ENCODE measurements at places on chromosomes 13 and 19. TPM values are rescaled to one million over a fixed set of nuclear protein-coding genes. Genes with fewer than 3 reads are reported as not detected.

The FGF14 gene
- total RNA-seq: not detected

DNA sequence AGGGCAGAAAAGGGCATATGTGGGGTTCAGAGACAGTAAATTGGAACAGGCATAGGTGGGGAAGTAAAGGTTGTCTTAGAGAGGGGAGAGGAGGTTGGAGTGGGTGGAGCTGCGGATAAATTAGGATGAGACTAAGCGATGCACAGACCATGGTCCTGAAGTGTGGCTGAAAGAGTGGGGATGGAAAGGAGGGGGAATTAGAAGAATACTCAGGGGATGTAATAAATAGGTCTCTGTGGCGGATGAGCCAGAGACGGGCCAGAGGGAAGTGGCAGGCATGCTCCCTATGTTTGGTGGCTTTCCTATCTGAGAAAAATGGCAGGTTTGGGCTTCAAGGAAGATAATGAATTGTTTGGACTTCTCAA, 123.4 kb downstream of the OLFM4 start:
- H3K4me3 ChIP-seq: no peak overlapping the region
- no peak for DNase-seq

GRCh38 chr13:113552786-113553434, 31.6 kb upstream of the TFDP1 start:
- no peak overlapping the region for H3K27ac ChIP-seq
- no peak overlapping the region for H3K4me3 ChIP-seq
- H3K36me3 ChIP-seq: peaks cover 2% of the 10 kb centered on the region
- H3K27me3 ChIP-seq: no peaks in the 10 kb centered on the region
- DNase-seq: no peak

DNA sequence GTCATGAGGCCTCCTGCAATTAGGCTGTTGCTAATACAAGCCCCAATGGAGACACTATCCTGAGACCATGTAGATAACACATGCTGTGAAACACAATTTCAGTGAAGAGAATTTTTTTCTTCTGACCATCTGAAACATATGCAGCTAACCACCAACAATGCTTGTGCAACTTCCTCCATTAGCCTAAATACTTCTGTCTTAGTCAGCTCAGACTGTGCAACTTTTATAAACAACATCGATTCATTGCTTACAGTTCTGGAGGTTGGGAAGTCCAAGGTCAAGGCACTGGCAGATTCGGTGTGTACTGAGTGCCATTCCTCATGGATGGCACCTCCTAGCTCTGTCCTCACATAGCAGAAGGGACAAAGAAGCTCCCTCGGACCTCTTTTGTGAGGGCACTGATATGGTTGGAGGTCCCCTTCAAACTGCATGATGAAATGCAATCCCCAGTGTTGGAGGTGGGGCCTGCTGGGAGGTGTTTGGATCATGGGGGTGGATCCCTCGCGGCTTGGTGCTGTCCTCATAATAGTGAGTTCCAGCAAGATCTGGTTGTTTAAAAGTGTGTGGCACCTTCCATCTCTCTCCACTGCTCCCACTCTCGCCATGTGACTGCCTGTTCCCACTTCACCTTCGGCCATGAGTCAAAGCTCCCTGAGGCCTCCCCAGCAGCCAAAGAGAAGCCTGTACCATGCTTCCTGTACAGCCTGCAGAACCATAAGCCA, 27.7 kb downstream of the STK24 start:
- peaks cover 27% of the 10 kb centered on the region for H3K36me3 ChIP-seq
- peaks cover 61% of the 10 kb centered on the region for H3K4me1 ChIP-seq
- H3K27me3 ChIP-seq: no peaks in the 10 kb centered on the region
- DNase-seq: no peak
- H3K27ac ChIP-seq: peak overlapping the region; percentile 76

GRCh38 chr19:36128392-36128736, 11.5 kb upstream of the CAPNS1 start:
- H3K4me1 ChIP-seq: peaks cover 22% of the 10 kb centered on the region
- H3K4me3 ChIP-seq: peak overlapping the region; percentile 84
- peak overlapping the region; percentile 98 for H3K27ac ChIP-seq

GRCh38 chr19:28829762-28830161, 383.2 kb downstream of the UQCRFS1 start:
- no peaks in the 10 kb centered on the region for H3K4me1 ChIP-seq
- no peaks in the 10 kb centered on the region for H3K36me3 ChIP-seq
- no peak overlapping the region for H3K27ac ChIP-seq
- no peaks in the 10 kb centered on the region for H3K27me3 ChIP-seq
- DNase-seq: no peak

The METTL21C gene
- total RNA-seq: not detected

DNA sequence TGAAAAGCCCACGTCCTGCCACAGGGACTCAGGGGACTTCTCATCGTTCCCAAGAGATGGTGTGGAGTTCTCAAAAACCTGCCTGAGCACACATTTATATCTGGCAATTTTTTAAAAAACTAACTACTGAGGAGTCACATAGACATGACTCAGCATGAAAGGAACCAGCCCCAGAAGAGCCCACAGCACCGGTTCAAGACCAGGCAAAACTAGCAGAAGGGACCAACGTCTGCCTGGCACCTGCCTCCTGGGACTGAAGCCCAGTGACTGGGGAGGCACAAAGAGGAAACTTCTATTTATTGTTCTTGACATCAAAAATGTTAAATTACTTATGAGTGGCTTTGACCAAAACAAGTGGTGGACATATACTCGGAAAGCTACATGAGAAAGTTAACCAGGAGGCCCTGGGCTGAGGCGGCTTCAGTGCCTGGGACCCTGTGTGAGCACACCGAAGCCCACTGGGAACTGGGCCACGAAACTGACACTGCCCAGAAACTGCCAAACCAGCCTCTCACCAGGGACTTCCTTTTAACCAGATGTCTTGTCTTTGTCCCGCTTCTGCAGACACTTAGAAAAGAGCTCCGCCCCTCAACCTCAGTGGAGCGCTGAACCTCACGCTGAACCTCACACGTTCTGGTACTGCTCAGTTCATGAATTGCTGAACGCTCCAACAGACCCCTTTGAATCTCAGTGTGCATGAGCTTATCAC, 25.7 kb downstream of the C13orf46 start:
- H3K27me3 ChIP-seq: no peaks in the 10 kb centered on the region
- H3K36me3 ChIP-seq: no peaks in the 10 kb centered on the region
- DNase-seq: no peak
- no peak overlapping the region for H3K4me3 ChIP-seq

The PRTN3 gene
- total RNA-seq: not detected

DNA sequence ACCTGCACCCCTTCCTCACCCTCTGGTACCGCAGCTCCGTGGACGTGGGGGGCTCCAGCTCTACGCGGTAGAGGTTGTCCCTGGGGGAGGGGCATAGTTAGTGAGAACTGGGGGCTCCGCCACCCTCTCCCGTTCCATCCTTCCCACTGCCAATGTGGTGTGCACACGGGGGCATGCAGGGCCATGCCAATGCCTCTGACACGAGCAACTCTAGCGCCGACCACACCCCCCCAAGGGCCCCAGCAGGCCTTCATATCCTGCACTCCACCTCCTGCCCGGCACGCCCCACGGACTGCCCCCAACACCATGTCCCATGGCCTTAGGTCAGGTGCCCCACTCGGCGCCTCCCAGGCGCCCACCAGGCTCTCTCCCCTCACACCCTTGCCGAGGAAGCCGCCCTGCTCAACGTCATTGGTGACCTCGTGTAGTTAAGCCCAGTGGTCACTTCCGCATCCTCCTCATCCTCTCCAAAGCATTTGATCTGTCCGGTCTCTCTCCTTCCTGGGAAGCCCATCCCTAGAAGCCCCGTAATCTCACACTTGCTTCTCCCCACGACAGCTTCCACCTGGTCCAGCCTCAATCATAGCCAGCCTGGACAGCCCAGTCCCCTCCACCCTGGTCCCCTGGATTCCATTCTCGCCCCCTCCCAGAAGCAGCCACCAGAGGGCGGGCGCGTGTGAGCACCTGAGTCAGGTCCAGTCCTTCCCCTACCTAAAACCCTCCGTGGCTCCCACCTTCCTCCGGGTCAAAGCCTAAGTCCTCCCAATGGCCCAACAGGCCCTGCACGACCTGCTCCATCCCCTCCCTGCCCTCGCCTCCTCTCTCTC, 2.1 kb downstream of the SEMA6B start:
- H3K4me3 ChIP-seq: no peak overlapping the region
- H3K4me1 ChIP-seq: no peaks in the 10 kb centered on the region
- peak; percentile 73 for DNase-seq
- H3K27ac ChIP-seq: no peak overlapping the region
- H3K27me3 ChIP-seq: no peaks in the 10 kb centered on the region
- no peaks in the 10 kb centered on the region for H3K36me3 ChIP-seq
